ENCODE measurements at places on chromosomes 16 and 17.

DNA sequence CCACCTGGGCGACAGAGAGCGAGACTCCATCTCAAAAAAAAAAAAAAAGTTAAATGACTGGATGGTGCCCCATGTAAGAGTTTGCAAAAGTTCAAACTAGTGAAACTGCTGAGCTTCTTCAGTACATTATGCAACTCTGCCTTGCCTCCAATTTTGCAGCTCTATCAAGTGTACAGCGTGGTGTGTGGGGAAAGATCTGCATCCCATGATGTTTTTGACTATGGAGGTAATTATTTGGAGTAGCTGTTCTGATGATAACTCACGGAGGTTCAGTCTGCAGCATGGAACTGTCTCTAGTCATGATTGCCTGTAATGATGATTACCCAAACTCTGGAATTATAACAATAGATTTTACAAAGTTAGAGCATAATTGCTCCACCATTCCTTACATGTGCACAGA is 149.6 kb downstream of the PITPNC1 start:
- DNase-seq = no peak

GRCh38 chr16:3091551-3091950 is 7.5 kb downstream of the ZSCAN10 start:
- no peak for DNase-seq

DNA sequence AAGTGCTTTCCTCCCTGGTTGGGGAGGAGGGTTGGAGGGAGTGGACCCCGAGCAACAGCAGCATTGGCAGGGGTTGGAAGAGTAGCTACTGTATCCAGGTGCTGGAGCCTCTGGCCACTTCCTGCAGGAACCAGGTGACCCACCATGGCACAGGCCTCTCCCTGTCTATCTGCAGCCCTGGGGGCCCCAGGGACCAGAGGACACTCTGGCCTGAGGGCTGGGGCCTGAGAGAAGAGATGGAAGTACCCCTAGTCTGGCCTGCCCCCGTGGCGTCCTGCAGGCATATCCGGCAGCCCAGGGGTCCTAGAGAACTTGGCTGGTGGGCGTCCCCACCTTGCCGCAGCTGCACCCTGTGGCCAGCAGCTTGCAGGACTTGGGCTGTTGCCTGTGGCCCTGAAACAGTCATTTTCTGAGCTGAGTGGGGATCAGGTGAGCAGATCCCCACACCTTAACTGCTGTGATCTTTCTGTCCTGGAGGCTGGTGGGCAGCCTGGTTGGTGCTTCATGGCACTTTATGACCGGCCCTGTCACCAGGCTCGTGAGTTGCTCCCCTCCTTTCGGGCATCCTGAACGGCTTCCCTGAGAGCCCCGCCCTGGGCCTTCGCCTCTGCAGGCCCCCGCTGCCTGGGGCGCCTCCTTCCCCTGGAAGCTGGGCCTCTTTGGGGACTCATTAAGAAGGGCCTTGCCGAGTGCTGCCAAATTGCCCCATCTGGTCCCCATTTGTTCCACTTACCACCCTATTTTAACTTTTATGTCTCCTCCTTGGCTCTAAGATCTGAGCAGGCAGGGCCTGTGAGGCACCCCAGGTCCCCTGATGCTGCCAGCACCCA is 298.6 kb downstream of the SEC14L1 start:
- no peak for DNase-seq

- DNase-seq = no peak
Observed at GRCh38 chr17:4953451-4953961, 2.6 kb downstream of the ENO3 start.

DNA sequence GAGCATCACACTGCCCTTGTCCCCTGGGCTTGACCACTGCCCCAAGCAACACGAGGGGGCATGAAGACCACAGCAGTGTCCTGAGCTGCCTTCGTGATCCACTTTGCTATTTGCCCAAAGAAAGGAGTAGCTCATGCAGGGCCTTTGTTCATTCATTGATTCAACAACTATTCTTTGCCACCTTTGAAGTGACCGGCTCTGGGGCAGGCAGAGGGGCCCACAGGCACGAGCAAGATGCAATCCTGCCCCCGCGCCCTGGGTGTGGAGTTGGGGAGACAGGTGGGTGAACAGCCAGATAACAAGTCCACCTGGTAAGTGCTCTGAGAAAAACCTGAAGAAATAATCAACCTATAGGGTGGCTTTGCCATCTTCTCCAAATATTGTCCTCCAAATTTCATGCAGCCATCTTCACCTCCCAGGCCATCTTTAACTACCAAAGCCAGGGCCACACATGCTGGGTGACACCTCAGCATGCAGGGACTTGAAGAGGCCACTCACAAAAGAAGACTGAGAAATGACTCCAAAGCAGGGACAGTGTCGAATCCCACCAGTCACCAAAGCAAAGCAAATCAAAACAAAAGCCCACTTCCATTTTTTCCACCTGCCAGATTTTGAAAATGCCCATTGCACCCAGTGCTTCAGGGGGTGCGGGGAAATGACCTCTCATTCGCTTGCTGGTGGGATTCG is 18.2 kb upstream of the RBFOX3 start:
- no peak for DNase-seq

GRCh38 chr17:52470553-52470952 is 312.0 kb upstream of the CA10 start:
- DNase-seq = no peak

GRCh38 chr16:51880776-51881175 is 666.2 kb downstream of the TOX3 start:
- DNase-seq = peak; percentile 6

GRCh38 chr16:49964973-49965372 is 60.1 kb upstream of the CNEP1R1 start:
- no peak for DNase-seq

DNA sequence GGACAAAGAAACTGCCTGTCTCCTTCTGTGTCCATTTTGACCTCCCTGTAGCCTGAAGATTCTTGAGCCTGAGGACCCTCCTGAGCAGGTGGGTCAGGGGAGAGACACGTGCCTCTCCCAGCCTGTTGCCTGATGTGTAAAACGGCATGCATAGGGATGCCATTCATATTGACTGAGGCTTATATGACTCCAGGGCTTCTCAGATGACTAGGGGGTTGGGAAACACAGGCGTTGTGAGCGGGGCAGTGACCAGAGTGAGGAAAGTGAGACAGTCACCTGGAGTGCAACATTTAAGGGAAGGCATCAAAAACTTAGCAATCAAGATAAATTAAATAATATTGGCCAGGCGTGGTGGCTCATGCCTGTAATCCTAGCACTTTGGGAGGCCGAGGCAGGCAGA is 5.1 kb upstream of the SLC16A5 start:
- DNase-seq = no peak

- DNase-seq = no peak
Observed at GRCh38 chr16:4701791-4702465, 8.6 kb downstream of the NUDT16L1 start.
